GM12865 (cell line): ENCODE measurements at places on chromosomes 13 and 19.

DNA sequence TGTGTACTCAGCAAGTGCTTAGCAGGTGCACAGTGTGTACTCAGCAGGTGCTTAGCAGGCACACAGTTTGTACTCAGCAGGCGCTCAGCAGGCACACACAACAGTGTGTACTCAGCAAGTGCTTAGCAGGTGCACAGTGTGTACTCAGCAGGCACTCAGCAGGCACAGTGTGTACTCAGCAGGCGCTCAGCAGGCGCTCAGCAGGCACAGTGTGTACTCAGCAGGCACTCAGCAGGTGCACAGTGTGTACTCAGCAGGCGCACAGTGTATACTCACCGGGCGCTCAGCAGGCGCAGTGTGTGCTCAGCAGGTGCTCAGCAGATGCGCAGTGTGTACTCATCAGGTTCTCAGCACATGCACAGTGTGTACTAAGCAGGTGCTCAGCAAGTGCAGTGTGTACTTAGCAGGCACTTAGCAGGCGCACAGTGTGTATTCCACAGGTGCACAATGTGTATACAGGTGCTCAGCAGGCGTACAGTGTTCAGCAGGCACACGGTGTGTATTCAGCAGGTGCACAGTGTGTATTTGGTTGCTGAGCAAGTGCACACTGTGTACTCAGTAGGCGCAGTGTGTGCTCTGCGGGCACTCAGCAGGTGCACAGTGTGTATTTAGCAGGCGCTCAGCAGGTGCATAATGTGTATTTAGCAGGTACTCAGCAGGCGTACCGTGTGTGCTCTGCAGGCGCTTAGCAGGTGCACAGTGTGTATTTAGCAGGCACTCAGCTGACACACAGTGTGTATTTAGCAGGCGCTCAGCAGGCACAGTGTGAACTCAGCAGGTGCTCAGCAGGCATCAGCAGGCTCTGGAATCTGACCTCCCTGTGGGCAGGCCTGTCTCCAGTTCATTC, 15.1 kb downstream of the CRTC1 start:
- DNase-seq = no peak

DNA sequence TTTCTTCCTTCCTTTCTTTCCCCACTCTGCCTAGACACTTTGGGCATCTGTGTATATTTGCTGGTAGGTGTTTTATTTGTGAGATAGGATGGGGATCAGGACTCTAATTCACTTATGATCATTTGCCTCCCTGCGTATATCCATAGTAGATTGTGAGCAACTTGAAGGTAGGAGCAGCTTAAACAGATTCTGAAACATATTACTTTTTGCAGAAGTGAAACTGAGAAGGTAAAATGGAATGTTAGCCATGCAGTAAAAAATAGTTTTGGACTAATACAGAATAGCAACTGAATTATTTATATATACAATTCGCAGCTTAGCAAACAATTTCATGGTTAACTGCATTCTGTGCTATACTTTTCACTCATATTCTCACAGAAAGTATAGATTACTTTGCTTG, 38.7 kb downstream of the RNF6 start:
- no peak for DNase-seq

DNA sequence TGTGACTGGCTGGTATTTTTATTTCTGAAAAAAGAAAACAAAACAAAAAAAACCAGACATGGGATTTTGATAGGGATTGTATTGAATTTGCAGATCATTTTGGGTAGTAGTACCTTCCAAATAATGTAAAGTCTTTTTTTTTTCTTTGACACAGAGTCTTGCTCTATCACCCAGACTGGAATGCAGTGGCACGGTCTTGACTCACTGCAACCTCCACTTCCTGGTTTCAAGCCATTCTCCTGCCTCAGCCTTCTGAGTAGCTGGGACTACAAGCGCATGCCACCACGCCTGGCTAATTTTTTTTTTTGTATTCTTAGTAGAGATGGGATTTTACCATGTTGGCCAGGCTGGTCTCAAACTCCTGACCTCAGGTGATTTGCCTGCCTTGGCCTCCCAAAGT, 4.2 kb downstream of the ZNF101 start:
- DNase-seq = no peak

GRCh38 chr19:4208385-4209094, 20.8 kb upstream of the EBI3 start:
- DNase-seq = no peak

- DNase-seq = no peak
These were observed 30.3 kb upstream of the CEACAM1 start for GRCh38 chr19:42558450-42559150.

GRCh38 chr19:35055715-35056179, 14.2 kb downstream of the HPN start:
- DNase-seq = peak; percentile 26

- no peak for DNase-seq
These were observed 494.3 kb downstream of the COG6 start for GRCh38 chr13:40149611-40150274.

DNA sequence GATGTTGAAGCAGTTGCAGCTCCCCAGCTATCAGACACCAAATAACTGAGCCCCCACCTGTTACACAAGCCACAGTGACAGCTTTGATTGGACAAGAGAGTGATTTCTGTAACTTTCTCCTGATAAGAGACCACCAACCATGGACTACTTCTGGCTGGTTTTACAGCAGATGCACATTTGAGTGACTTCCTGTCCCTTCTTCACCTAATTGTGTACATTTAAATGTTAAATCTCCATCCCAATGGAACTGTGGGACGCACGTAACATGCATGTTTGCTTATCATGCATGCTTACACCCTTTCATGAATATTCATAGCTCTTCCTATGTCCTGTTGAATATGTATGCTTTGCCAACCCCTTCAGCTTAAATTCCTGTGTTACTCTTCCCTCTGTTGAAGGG, 6.0 kb upstream of the TNFSF11 start:
- no peak for DNase-seq

DNA sequence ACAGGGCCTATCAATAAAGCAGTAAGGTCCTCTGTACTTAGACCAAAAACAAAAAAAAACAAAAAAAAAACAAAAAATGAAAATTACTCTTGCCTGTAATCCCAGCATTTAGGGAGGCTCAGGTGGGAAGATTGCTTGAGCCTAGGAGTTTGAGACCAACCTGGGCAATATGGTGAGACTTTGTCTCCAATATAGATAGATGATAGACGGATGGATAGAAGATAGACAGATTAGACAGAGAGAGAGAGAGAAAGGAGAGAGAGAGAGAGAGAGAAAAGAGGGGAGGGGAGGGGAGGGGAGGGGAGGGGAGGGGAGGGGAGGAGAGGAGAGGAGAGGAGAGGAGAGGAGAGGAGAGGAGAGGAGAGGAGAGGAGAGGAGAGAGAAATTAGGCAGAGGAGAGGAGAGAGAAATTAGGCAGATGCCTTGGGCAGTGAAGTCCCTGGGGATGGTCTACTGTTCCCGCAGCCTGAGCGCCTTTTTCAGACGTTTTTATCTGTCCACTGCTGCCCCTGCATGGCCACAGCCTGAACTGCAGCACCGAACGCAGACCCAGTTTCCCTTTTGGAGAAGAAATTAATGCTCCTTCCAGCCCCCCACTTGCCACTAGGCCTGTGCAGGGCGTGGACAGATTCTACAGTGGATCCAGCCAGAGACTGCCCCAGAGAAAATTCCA, 9.8 kb upstream of the ZNF627 start:
- peak; percentile 88 for DNase-seq

DNA sequence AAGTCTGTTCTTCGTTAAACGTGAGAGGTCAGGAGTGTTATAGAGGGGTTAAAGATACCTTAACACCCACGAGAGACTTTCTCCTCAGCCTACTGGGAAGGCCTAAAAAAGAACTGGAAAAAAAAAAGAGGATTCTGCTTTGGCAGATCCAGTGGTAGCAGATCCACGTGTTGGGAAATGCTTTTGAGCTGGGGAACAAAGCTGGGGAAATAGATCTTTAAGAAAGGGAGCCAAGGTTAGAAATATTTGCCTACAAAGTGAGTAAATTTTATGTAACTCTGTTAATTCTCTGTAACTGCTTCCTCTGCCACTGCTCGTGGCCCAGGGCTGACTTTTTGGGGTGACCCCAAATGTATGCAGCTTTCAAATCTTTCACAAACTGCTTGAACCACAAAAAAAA, 11.7 kb downstream of the RFX2 start:
- DNase-seq = no peak

DNA sequence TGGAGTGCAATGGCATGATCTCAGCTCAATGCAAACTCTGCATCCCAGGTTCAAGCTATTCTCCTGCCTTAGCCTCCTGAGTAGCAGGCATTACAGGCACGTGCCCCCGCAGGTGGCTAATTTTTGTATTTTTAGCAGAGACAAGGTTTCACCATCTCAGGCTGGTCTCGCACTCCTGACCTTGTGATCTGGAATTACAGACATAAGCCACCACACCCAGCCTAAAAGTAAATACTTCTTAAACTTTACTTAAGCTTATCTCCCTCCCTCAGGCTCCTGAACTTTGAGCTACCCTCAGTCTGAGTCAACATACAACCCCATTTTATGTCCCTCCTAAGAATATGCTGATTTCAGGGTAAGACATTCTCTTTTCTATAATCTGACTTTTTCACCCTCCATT, 66.1 kb downstream of the ZNF486 start:
- DNase-seq = no peak

DNA sequence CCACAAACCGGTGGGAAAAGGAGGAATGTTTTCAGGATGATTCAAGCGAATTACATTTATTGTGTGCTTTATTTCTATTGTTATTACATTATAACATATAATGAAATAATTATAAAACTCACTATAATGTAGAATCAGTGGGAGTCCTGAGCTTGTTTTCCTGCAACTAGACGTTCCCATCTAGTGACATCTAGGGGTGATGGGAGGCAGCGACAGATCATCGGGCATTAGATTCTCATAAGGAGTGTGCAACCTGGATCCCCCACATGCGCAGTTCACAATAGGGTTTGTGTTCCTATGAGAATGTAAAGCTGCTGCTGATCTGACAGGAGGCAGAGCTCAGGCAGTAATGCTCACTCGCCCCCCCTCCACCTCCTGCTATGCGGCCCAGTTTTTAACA, 54.5 kb downstream of the SPTBN4 start:
- DNase-seq = peak; percentile 21

DNA sequence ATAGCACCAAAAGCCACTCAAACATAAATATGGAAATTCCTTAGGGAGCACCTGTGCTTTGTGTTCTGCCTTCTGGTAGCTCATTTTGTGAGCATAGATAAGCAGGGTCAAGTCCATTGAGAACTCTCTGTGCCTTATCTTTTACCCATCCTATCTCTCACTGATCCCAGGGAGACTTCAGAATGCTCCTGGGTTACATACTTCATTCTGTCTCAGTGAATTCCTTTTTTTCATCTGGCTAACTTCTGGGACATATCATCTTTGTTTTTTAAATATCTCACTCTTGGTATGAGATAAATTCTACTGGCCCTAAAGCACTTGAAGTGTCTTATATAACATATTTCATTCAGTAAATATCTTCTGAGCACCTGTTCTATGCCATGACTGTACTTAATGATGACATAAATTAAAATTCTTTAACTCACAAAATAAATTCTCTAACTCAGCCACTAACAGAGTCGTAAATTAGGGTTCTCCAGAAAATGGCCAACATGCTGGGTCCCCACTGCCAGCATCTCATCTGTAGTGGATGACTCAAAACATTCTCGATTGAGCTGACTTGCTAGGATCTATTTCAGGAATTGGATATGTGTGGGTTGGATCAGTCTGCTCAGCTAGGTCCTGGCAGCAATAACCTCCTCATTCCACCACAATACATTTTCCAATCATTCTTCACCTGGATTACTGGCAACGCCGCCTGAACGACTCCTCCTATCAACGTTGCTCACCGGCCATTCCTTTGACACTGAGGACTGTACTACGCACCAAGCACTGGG, 170.2 kb downstream of the FOXO1 start:
- no peak for DNase-seq

GRCh38 chr19:23558541-23558940, 128.5 kb downstream of the ZNF675 start:
- DNase-seq = no peak

DNA sequence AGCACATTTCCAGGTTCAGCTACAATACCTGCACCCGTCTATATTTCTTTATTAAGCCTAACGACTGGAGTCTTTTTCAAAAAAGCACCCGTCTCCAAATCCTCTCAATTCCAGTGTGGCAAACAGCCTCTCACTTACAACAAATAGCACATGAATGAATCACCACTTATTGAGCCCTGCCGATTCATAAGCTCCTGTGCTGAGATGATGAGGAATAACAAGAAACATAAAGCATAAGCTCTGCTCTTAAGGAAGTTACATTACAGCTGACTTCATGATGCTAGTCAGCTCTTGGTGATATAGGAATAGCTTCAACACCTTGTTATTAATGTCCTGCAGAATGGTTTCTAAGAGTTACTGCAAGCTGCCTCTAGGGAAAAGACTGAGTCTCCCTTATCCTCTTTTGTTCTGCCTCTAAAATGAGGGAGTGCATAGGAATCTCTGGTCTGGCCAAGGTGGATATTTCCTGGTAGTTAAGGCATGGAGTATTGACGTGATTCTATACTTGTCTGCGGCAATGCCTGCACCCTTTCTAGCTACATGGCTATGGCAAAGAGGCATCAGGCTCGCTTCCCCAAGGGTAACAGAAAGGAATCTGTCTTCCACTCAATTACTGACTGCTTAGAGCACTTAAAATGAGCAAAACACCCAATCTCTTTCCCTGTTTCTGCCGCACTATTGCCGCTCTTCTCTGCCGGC, 195.7 kb downstream of the KLF12 start:
- DNase-seq = no peak

DNA sequence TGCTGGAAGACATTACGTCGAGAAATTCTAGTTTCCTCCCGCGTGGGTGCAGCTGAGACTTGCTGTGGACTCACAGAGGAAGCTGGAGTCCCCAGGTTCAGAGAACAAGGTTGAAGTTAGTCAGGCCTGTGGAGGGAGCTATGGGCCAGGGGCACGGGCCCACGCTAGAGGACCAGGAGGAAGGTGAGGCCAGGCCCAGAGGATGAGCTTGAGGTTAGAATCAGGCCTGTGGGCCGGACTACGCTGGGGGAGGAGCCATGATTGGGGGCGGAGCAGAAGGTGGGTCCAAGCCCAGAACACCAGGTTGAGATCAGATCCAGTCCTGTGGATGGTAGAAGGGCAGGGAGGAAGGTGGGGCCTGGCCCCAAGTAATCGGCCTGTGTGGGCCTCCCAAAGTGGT, 32.6 kb downstream of the ZNF846 start:
- no peak for DNase-seq

- DNase-seq = no peak
These were observed 54.0 kb upstream of the GTF3A start for GRCh38 chr13:27370305-27370872.

GRCh38 chr13:23901365-23901764, 4.1 kb upstream of the C1QTNF9B start:
- peak; percentile 38 for DNase-seq

DNA sequence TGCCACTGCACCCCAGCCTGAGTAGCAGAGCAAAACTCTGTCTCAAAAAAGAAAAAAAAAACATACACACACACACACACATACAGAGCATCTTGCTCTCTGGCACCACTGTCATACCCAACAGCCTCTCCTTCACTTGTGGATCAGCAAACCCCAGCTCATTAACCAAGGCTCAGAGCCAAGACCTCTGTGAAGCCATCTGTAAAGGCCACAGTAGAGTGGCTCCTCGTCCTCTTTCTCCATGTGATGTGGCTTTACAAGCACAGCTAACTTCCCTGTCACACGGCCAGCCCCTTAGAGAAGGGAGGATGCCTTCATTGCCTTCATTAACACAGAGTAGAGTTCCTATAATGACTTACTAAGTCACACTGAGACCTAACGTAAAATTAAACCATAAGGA, 62.7 kb upstream of the LSM14A start:
- DNase-seq = no peak
